Vagina (tissue), 2 donors: ENCODE measurements at places on chromosomes 12 and 14.

GRCh38 chr12:69440016-69440415 is 30.2 kb upstream of the FRS2 start:
- no peak for DNase-seq

GRCh38 chr14:80567905-80568536 is 356.7 kb upstream of the DIO2 start:
- no peak for DNase-seq

- DNase-seq: no peak
These were observed 78.6 kb downstream of the CCDC59 start for GRCh38 chr12:82279536-82280058.

DNA sequence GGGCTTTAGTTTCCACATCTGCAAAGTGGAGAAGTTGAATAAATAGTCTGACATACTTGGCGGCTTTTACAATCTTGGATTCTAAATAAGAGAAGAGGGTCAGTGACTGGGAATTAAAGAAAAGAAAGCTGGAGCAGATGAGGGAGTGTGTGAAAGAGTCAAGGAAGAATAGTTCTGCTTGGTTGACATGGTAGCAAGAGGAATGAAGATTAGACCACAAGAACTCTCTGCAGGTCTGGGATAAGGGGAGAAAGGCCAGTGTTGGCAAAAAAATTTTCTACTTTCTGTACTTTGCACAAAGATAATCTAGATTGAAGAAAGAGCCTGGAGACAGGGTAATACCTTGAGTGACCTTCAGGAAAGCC is 5.9 kb downstream of the ITGB7 start:
- DNase-seq: no peak

- DNase-seq: no peak
These were observed 16.9 kb upstream of the MGST1 start for GRCh38 chr12:16330560-16330959.

DNA sequence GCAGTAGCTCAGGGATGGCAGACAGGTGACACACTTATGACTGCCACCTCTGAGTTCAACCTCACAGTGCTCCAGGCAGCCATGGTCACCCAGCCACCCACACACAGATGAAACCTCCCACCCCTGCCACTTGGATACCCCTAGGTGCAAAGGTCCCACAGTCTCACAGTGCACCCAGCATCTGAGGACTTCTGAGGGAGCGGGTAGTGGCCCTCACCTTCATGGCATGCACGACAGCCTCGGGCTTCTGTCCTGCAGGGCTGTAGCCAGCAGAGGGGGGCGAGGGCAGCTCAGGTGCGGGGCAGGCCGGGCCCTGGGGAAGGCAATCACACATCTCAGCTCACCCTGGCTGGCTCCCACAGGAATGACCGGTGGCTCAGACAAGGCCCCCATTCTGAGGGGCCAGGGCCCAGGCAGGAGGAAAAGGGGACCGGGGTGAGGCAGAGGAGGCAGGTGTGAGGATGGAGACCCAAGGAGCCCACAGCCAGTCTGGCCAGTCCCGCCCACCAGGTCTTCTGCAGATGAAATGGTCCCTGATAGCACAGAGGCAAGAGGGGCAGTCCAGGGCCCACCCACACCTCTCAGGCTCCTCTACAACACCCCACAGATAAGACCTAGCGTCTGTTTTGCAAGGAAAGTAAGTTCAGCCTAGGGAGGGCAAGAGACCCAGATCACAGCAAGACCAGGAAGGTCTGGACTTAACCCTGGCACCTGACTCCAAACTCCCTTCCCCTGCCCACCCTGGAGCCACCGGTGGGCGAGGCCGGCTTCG is 35.8 kb downstream of the CCNK start:
- DNase-seq: no peak

DNA sequence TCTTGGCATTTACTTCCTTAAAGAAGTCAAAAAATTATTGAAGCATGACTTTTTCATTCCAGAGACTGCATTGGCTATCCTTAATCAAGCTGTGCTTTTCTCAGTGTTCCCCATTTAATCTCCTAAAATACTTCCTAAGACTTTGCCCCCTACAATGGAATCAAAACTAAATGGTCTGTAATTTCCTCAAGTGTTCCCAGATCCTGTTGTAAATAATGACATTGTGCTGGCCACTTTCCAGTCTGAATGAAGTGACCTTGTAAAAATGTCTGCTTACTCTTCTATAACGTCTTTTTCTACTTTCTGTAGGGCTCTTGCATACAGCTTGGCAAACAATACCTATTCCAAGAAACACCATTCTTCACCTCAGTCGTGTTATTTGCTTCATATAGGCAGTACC is 45.3 kb upstream of the MBIP start:
- no peak for DNase-seq

DNA sequence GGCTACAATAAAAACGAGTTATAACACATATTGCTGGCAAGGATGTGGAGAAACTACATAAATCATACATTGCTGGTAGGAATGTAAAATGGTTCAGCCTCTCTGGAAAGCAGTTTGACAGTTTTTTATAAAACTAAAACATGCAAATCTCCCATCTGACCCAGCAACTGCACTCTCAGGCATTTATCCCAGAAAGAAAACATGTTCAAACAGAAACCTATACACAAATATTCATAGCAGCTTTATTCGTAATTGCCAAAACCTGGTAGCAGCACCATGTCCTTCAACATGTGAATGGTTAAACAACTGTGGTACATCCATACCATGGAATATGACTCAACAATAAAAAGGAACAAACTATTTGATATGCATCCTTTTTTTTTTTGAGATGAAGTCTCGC is 10.1 kb upstream of the TMCC3 start:
- no peak for DNase-seq

DNA sequence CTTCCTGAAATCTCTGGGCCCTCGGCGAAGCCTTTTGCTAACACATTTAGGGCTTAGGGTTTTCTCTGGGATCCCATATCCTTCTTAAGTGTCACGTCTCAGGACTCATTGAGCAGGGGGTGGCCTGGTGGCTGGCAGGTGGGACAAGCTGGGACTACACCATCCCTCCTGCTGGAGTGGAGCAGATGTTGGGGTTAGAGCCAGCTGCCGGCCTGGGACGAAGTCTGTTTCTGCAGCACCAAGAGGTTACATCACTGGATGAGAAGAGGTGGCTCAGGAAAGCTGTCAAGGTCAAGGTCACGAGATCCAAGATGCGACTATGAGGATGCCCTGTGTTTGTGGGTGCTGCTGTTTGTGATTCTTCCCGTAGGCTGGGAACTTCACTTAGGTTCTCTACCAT is 16.3 kb downstream of the SMCO2 start:
- no peak for DNase-seq

GRCh38 chr14:43019826-43020225 is 1413.2 kb downstream of the LRFN5 start:
- no peak for DNase-seq

DNA sequence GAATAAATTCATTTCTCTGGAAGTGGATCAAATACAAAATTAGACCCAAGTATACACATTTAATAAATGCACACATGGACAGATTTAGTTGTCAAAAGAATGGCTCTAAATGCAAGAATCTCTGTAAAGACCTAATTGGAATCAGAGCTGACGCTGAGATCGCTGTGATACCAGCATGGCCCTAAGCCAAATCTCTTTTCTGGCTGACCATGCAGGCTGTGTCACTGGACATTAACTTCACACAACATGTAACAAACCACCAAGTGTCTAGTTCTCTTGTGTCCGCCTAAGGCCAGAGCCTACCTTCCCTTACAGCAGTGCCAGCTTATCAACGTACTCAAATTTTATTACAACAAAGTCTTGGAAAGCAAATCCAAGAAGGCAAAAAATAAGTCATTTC is 127.5 kb downstream of the MED13L start:
- no peak for DNase-seq

DNA sequence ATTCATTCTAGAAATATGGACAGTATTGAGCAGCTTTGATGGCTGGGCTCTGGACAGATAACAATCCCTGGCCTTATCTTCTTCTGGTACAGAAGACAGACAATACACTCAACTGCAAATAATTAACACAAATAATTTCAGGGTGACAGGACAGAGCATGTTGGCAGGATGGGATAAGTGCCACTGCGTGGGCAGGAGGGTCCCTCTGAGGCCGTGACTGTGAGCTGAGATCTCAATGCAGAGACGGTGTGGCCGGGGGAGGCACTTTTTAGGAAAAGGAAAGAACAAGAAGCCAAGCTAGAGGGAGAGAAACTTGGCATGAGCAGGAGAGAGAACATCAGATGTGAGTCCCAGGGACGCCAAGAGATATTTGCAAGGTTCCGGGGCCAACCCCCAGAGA is 8.1 kb downstream of the SYNE3 start:
- DNase-seq: no peak

DNA sequence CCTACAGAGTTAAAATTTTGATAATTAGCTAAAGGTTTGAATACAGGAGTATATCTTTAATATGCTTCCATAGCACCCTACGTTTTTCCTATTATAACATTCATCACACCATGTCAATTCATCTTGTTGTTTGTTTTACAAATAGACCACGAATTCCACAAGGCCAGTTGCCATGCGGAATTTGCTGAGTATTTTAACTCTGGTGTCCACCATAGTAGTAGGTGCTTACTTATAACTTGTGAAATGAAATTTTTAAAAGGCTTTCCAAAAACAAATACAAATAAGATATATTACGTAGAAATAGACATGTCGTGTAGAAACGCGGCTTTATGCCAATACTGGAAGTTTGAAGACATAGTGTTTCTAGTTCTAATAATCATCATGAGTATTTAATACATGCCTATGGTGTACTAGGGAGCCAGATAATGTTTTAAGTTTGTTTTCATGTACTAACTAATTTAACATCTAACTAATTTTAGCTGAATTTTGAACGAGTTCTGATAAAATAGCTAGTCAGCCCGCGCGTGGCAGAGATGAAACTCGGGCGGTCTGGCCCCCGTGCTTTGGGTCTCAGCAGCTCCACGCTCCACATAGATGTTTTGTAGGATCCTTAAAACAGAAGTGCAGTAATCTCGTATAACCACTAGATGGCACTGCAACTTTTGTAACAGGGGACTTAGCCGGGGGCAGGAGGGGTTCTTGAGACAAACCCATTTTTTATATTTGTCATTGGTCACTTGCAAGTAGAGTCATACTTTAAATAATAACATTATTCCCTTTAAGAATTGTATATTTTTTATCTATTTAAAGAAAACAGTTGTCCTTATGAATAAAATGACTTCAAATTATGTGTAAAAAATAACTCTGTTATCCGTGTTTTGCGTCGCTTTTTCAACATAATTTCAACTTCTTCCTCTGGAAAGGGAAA is 10.2 kb downstream of the CD69 start:
- no peak for DNase-seq

GRCh38 chr12:64714551-64714968 is 44.6 kb downstream of the GNS start:
- DNase-seq: no peak

DNA sequence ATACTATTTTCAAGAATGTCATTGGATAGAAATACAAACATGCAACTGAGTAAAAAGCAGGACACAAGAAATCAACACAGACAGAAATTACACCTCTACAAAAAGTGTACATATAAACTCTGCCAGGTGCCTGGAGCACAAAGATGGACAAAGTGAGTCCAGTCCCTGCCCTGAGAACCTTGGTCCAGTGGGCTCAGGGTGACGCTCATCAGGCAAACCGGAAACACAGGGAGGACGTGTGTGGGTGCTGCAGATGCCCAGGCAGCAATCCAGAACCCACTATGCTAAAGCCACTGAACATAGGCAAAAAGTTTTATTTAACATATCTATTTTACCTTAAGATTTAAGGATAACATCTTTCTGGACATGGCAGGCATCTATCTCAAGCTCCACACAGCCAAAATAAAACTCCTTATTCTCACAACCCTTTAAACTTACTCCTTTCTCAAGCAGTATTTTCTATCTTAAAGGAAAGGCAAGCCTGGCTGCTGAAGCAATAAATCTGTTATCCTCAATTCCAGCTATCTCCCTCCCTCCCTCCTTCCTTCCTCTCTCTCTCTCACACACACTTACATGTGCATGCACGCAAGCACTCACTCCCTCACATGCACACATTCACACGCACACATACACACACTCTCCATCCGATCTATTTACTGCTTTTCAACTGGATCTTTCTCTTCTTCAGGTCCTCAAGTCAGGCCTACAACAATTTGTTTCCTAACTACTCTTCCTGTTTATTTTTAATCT is 10.2 kb downstream of the PPP1R13B start:
- no peak for DNase-seq

DNA sequence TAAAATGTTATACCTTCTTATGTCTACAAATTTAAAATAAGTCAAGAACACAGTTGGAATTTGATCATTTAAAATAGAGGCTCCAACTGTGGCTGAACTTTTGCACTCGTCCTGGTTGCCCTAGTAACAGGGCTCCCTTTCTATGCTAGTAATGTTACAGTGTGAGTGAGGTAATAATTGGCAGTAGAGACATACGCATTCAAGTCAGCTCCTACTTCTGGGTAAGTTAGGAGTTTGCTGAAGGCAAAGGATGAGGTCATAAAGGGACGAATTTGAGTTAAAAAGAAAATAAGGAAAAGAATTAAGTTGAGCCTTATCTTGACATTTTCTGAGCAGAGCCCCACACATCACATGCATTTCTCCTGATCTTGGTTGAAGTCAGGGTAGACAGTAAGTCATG is 129.1 kb downstream of the TMEM117 start:
- no peak for DNase-seq

GRCh38 chr12:12870465-12870864 is 20.9 kb upstream of the GPRC5A start:
- DNase-seq: no peak

DNA sequence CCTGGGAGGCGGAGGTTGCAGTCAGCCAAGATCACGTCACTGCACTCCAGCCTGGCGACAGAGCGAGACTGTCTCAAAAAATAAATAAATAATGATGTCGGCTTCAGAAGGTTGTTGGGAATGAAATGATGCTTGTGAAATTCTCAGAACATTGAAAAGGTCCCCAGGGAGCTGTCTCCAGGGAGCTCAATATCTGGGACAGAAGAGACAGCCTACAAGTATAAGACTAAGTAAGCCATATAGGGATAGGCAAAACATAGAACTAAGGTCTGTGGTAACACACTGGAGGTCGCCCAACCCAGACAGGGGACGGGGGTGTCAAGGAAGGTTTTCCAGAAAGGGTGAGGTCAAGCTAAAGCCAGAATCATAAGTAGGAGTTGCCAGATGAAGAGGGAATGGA is 29.5 kb upstream of the HSPB8 start:
- no peak for DNase-seq

DNA sequence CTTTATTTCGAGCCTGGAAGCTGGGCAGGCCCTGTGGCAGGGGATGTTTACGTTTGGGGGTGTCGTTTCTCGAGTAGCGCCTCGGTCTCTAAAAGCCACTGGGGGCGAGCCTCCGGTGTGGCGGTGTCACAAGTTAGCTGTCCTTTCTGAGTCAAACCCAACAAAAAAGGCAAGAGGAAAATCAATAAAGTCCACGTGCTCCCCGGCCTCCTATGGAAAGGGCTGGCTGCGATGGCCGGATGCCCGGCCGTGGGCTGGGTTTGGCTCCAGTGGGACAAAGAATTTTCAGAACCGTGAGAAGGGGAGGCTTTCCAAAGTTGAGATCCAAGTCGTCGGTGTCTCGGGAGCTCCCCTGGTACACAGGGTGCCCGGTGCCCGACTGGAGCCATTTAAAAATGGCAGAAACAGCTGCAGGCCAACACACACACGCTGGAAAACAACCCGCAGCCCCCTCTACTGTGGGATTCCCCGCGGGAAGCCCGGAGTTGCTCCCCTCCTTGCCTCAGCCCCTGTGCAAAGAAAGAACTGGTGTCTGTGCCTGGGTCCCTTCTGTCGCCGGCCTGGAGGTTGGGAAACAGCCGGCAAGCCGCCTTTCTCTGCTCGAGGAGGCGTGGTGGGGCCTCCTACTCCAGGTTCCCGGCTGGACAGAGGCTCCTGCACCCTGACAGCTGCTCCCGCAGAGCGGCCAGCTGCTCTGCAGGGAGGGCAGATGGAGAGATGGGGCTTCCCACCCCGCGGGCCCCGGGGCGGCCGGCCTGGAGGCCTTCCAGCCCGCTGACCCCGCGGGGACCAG is 1.9 kb downstream of the BCL7A start:
- no peak for DNase-seq
